ENCODE measurements at places on chromosomes 7 and 10. TPM values are rescaled to one million over a fixed set of nuclear protein-coding genes. Genes with fewer than 3 reads are reported as not detected.

Gene CPN1
- not detected for polyA plus RNA-seq

Gene GSAP
- polyA plus RNA-seq: 13.2 TPM

Gene SGPL1
- polyA plus RNA-seq: 6.0 TPM

Gene FAM13C
- polyA plus RNA-seq: 7.2 TPM

Gene FAM221A
- 19.9 TPM for polyA plus RNA-seq

Gene HHEX
- 3.8 TPM for polyA plus RNA-seq

Gene PAXIP1
- polyA plus RNA-seq: 3.5 TPM

Gene STEAP2
- 9.2 TPM for polyA plus RNA-seq

Gene ATP5MK
- polyA plus RNA-seq: 891 TPM

Gene RBP3
- polyA plus RNA-seq: not detected

Gene ZNF467
- polyA plus RNA-seq: 12.2 TPM

Gene PRKCQ
- polyA plus RNA-seq: 0.63 TPM

Gene PROSER2
- polyA plus RNA-seq: 5.7 TPM

Gene GCC1
- 3.7 TPM for polyA plus RNA-seq

Gene HOXA4
- polyA plus RNA-seq: 5.9 TPM

Gene AGMO
- polyA plus RNA-seq: 0.03 TPM

Gene SLC18A2
- 1.2 TPM for polyA plus RNA-seq

Gene TRPV6
- polyA plus RNA-seq: 7.7 TPM

Gene NACAD
- 0.76 TPM for polyA plus RNA-seq

Gene ADAM8
- 1.8 TPM for polyA plus RNA-seq

Gene LOXL4
- polyA plus RNA-seq: 1.4 TPM

Gene RARRES2
- polyA plus RNA-seq: 232 TPM

Gene CRPPA
- 0.28 TPM for polyA plus RNA-seq

Gene CNPY1
- polyA plus RNA-seq: not detected

Gene RAB11FIP2
- 4.3 TPM for polyA plus RNA-seq

Gene AKR1C8
- not detected for polyA plus RNA-seq

Gene NPC1L1
- polyA plus RNA-seq: not detected

Gene PON1
- not detected for polyA plus RNA-seq

Gene SPDYE9
- polyA plus RNA-seq: not detected

Gene PTPRE
- 5.0 TPM for polyA plus RNA-seq

Gene EPO
- polyA plus RNA-seq: not detected
